ENCODE measurements at places on chromosomes 16 and 17. TPM values are rescaled to one million over a fixed set of nuclear protein-coding genes. Genes with fewer than 3 reads are reported as not detected.

NPTX1 gene
- total RNA-seq = 0.27 TPM

PTX4 gene
- total RNA-seq = not detected

DPEP3 gene
- total RNA-seq = not detected

KLHL11 gene
- total RNA-seq = 21.4 TPM

CEP131 gene
- total RNA-seq = 27.3 TPM

Data from mesothelial cell of epicardium (in vitro differentiated cells).